ENCODE measurements at places on chromosomes 3 and 15. TPM values are rescaled to one million over a fixed set of nuclear protein-coding genes. Genes with fewer than 3 reads are reported as not detected.

KBTBD13 gene
- not detected for total RNA-seq

DNA sequence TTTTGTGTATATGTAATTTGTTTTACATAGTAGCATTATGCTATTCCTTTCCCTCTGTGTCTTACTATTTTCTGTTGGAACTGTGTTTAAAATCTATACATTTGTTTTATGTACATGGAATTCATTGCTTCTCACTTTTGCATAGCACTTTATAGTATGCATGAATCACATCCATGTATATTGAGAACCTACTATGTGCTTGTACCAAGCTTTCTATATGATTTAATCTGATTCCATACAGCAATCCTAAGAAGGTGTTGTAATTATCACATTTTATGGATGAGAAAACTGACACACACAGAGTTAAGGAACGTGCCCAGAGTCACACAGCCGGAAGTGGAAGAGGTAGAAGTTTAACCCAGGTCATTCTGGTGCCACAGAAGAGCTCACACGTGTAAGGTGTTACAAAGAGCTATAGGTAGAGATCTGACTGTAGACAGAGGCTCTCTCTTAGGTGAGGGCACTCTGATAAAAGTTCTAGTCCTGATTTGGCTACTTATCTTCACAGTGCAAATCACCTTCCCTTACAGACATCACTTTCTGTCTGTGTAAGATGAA is 3.5 kb upstream of the SMAD3 start:
- no peak for DNase-seq

FRMD5 gene
- 10.1 TPM for total RNA-seq

GRCh38 chr3:30355622-30356021 is 250.8 kb upstream of the TGFBR2 start:
- DNase-seq = no peak

- DNase-seq = no peak
Measured at GRCh38 chr15:31272558-31273257, 53.9 kb upstream of the KLF13 start.

GRCh38 chr15:61018083-61018482 is 211.0 kb downstream of the RORA start:
- DNase-seq = no peak

DNA sequence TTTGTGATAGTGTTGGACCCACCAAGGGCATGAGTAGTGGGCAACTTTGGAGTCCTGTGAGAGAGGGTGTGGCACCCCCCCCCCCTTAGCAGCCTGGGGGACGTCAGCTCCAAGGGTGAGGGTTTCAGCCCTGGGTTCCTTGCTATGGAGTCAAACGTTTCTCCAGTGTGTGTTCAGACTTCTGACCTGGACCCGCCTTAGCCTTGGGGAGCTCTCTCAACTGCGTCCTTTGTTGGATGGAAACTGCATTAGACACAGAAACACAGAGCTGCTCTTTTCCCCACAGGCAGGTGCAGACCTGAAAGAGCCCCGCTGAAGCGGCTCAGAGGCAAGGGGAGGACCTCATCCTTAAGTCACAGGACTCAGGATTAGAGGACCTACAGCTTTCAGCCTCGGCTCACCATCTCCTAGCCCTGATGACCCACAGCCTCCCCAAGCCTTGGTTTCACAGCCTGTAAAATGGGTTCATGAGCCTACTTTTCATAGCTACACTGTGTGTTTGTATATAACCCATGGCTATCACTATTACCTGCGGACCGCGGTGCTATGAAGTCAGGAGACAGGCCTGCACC is 19.9 kb downstream of the ZNF710 start:
- DNase-seq = no peak

GRCh38 chr3:197505796-197506548 is 49.8 kb downstream of the BDH1 start:
- DNase-seq = no peak

RPP14 gene
- total RNA-seq = 14.4 TPM

DNA sequence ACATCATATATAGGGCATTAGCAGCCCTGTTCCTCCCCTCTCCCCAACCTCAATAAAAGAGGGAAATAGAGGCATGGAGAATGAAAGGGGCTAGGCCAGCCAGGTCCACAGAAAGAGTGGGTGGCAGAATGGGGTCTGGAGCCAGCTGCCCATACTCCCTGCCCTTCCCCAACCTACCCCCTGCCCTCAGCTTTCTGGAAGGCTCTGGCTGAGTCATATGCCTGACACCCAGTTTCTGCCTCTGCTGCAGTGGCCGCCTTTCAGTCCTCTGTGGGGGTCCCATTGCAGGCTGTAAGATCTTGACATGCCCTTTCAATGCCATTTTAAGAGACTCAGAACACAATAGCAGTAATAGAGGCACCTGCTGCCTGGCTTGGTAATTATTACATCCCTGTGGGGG is 95.7 kb downstream of the LINGO1 start:
- no peak for DNase-seq

DNA sequence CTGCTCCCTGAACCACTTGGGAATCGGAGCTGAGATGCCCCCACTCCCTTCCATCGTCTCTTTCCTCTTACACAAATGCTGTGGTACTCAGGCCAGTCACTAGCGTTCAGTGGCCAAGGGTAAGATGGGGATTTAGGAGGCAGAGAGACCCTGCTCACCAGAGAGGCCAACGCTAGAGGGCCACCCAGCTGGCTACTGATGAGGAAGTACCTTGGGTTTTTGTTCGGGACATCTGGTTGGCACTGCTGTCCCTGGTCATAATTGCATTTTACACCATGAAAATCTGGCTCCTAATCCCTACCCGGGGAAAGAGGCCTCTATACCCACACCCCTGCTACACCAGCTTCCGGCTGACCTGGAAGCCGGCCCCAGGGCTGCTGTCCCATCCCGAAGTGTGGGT is 7.7 kb downstream of the MAP6D1 start:
- DNase-seq = no peak

DNA sequence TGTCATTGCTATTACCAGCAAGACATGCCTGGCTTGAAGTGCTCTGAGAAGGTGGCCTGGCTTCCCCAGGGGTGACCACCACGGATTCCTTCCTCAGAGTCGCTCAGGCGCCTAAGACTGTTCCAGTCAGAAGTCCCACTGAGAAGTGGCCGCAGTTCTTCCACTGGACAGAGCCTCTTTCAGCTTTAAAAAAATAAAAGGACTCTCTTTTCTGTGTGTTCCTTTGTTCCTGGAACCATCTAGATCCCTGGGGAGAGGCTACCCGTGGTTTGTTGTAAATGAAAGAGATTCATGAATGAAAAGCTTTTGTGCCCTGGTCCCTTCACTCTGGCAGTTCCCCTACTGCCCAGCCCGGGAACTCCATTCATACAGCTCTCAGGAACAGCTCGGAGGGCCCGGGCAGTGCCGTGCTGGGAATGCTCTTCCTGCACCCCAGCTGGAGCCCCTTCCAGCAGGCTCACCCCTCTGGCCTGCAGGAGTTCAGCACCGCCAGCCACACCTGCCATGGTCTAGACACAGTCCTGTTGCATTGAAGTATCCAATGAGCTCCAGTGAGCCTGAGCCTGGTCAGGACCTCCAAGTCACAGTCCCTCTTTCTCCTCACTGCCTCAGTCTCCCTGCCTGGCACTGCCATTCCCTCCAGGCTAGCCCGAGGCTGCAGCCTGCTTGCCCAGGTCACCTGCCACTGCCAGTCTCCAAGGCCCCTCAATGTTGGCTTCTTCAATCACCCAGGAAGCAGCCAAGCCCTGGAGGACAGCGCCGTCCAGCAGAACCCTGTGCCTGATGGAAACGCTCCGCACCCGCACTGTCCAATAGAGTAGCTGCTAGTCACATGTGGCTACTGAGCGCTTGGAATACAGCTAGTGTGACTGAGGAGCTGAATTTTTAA is 75.4 kb downstream of the XXYLT1 start:
- peak; percentile 78 for DNase-seq

- DNase-seq = peak; percentile 86
Measured at GRCh38 chr15:55774113-55774970, 31.4 kb upstream of the PRTG start.
